ENCODE measurements at places on chromosomes 6 and 20.

DNA sequence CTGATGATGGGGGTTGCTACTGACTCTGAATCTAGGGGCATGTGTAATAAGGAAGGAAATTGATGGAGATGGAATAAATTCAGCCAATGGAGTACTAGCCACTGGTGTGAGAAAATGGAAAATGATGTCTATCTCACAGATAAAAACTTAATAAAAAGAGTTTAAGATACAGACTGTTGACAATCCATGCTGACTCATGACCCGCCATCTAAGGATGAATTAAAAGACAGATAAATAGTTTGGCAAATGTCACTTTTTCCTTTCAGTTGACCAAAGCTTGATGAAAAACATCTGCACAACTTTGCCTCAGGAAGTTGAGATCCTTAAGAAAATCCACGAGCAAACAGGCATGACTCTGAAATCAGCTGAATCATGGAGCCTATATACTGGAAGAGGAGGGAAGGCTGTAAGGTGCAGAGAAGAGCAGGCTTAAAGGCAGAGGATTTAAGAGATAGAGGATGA is 82.6 kb upstream of the BMP5 start:
- H3K4me1 ChIP-seq, result no peaks in the 10 kb centered on the region
- no peak for DNase-seq
- H3K36me3 ChIP-seq, result no peaks in the 10 kb centered on the region
- no peak overlapping the region for H3K4me3 ChIP-seq
- no peaks in the 10 kb centered on the region for H3K27me3 ChIP-seq

- H3K4me3 ChIP-seq, result no peak overlapping the region
- H3K27me3 ChIP-seq, result no peaks in the 10 kb centered on the region
- no peak for DNase-seq
- H3K4me1 ChIP-seq, result no peaks in the 10 kb centered on the region
- no peaks in the 10 kb centered on the region for H3K36me3 ChIP-seq
These were observed 173.6 kb upstream of the SGK1 start for GRCh38 chr6:134491477-134491876.

GRCh38 chr6:78482801-78483552 is 384.4 kb upstream of the IRAK1BP1 start:
- DNase-seq, result no peak
- H3K4me1 ChIP-seq, result no peaks in the 10 kb centered on the region
- H3K27me3 ChIP-seq, result no peaks in the 10 kb centered on the region
- H3K36me3 ChIP-seq, result no peaks in the 10 kb centered on the region
- no peak overlapping the region for H3K27ac ChIP-seq
- no peak overlapping the region for H3K4me3 ChIP-seq

- no peak overlapping the region for H3K27ac ChIP-seq
- H3K4me3 ChIP-seq, result no peak overlapping the region
- no peaks in the 10 kb centered on the region for H3K36me3 ChIP-seq
- DNase-seq, result no peak
These were observed 68.6 kb downstream of the PKIB start for GRCh38 chr6:122678841-122679240.

GRCh38 chr6:168131464-168132415 is 52.7 kb upstream of the FRMD1 start:
- H3K4me3 ChIP-seq, result no peak overlapping the region
- H3K27me3 ChIP-seq, result peaks cover 29% of the 10 kb centered on the region
- H3K27ac ChIP-seq, result no peak overlapping the region
- no peak for DNase-seq

GRCh38 chr6:33279971-33280511 is 3.1 kb downstream of the B3GALT4 start:
- H3K27ac ChIP-seq, result no peak overlapping the region
- peak; percentile 21 for DNase-seq
- no peak overlapping the region for H3K4me3 ChIP-seq
- peaks cover 89% of the 10 kb centered on the region for H3K36me3 ChIP-seq
- H3K27me3 ChIP-seq, result no peaks in the 10 kb centered on the region

DNA sequence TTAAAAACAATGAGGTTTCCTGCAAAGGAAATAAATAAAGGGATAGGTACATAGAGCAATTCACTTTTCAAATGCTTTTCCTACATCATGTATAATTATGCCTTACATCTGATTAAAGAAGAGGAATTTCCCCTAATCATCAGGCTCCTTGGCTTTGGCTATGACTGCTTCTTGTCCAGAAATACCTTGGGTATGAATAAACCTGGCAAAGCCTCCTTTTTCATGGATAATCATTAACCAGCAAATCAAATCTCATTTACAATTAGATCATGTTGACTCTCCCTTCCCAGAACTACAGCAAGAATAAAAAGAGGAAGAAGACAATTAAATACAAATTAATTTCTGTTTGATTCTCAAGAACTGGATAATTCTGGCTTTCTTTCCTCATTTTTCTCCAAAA is 58.0 kb upstream of the CD2AP start:
- no peak overlapping the region for H3K4me3 ChIP-seq
- H3K27me3 ChIP-seq, result no peaks in the 10 kb centered on the region
- H3K27ac ChIP-seq, result peak overlapping the region; percentile 29
- H3K4me1 ChIP-seq, result peaks cover 3% of the 10 kb centered on the region
- H3K36me3 ChIP-seq, result no peaks in the 10 kb centered on the region
- DNase-seq, result no peak

- DNase-seq, result no peak
- H3K27me3 ChIP-seq, result no peaks in the 10 kb centered on the region
- H3K4me3 ChIP-seq, result no peak overlapping the region
- no peaks in the 10 kb centered on the region for H3K36me3 ChIP-seq
These were observed 50.3 kb upstream of the OGFRL1 start for GRCh38 chr6:71238351-71238750.

DNA sequence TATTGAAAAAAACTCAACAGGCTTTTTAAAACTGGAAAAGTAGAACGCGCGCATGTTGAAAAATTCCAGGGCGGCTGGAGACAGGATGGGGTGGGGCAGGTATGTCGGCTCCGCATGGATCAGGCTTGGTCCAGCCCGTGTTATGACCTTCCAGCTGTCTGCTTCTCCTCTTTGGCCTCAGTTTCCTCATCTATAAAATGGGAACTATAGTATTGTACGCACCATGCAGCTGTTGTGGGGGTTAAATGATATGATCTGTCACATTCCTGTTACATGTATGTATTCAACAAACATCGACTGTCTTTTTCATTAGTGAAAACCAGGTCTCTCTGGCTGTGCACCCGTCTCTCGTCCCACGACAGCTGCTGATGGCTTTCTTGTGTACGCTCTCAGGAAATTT is 18.8 kb downstream of the PHACTR3 start:
- no peak overlapping the region for H3K27ac ChIP-seq
- no peaks in the 10 kb centered on the region for H3K36me3 ChIP-seq
- no peak overlapping the region for H3K4me3 ChIP-seq
- no peaks in the 10 kb centered on the region for H3K4me1 ChIP-seq
- no peak for DNase-seq
- peaks cover 87% of the 10 kb centered on the region for H3K27me3 ChIP-seq

GRCh38 chr6:151442371-151442770 is 9.6 kb downstream of the RMND1 start:
- no peaks in the 10 kb centered on the region for H3K36me3 ChIP-seq
- no peaks in the 10 kb centered on the region for H3K27me3 ChIP-seq
- no peak overlapping the region for H3K27ac ChIP-seq

- DNase-seq, result no peak
- no peak overlapping the region for H3K4me3 ChIP-seq
- H3K27ac ChIP-seq, result no peak overlapping the region
- no peaks in the 10 kb centered on the region for H3K27me3 ChIP-seq
These were observed 28.3 kb downstream of the DLL1 start for GRCh38 chr6:170262489-170263088.

GRCh38 chr6:14875481-14876063 is 370.3 kb upstream of the JARID2 start:
- peak overlapping the region; percentile 89 for H3K27ac ChIP-seq
- no peaks in the 10 kb centered on the region for H3K27me3 ChIP-seq
- no peak overlapping the region for H3K4me3 ChIP-seq

GRCh38 chr6:3671382-3671781 is 80.1 kb downstream of the PXDC1 start:
- no peak overlapping the region for H3K4me3 ChIP-seq
- DNase-seq, result no peak
- no peaks in the 10 kb centered on the region for H3K27me3 ChIP-seq
- H3K27ac ChIP-seq, result no peak overlapping the region
- no peaks in the 10 kb centered on the region for H3K4me1 ChIP-seq

DNA sequence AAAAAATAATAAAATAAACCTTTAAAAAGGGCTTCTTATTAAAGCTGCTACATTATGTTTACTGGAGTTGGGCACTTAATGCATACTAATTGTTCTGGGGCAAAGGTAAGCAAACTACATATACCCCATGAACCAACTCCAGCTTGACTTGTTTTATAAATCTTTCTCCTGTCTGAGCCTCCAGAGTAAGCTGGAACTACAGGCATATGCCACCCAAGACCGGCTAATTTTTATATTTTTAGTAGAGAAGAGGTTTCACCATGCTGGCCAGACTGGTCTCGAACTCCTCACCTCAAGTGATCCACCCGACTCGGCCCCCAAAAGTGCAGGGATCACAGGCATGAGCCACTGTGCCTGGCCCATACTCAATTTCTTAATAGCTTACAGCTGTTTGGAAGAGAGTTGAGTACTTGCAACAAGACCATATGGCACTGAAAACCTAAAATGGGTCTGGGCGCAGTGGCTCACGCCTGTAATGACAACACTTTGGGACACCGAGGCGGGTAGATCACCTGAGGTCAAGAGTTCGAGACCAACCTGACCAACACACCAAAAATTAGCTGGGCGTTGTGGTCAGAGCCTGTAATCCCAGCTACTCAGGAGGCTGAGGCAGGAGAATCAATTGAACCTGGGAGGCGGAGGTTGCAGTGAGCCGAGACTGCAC is 19.9 kb downstream of the ROMO1 start:
- H3K4me3 ChIP-seq, result no peak overlapping the region
- no peak overlapping the region for H3K27ac ChIP-seq
- no peaks in the 10 kb centered on the region for H3K27me3 ChIP-seq
- no peak for DNase-seq

DNA sequence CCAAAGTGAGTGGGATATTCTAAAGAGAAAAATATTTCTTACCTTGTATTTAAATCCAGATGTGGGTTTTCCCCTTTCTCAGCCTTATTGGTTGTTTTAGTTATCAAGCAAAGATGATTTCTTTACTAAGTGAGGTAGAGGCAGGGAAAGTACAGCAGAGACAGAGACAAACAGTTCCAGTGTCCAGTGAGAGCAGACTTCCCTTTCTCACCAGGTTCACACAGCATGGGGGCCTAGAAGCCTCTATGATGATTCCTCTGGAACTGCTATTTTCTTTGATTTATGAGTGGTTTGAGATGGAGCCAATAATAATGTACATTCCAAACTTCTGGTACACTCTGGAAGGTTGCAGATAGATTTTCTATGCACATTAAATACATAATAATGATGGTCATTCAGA is 234.0 kb upstream of the MARCKS start:
- no peaks in the 10 kb centered on the region for H3K27me3 ChIP-seq
- no peaks in the 10 kb centered on the region for H3K36me3 ChIP-seq
- H3K27ac ChIP-seq, result no peak overlapping the region
- no peak for DNase-seq
- H3K4me1 ChIP-seq, result no peaks in the 10 kb centered on the region
- H3K4me3 ChIP-seq, result no peak overlapping the region

DNA sequence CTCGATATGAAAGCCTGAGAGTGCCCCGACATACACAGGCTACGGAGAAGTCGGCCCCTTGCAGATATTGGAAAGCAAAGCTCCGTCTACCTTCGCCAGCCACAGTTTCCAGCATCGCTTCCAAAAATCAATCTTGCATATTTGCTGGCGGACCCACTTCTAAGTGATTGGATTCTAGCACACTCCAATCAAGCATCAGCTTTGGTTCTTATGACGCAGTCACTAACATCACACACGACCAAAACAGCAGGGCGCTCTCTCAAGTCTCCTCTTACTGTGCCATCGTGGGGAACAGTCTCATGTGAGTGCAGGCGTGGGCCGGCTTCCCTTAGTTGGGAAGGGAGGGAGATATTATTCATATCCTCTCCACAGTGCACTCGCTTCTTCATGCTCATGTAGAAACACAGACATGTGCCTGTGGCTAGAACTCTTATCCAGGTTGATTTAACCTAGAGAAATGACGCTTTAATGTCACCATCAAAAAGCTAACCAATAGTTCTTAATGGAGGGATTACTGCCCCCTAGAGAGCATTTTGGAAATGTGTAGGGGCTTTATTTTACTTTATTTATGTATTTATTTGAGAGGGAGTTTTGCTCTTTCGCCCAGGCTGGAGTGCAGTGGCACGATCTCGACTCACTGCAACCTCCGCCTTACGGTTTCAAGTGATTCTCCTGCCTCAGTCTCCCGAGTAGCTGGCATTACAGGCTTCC is 229.8 kb downstream of the SOD2 start:
- no peak overlapping the region for H3K27ac ChIP-seq
- no peaks in the 10 kb centered on the region for H3K4me1 ChIP-seq
- no peaks in the 10 kb centered on the region for H3K27me3 ChIP-seq
- no peak overlapping the region for H3K4me3 ChIP-seq

DNA sequence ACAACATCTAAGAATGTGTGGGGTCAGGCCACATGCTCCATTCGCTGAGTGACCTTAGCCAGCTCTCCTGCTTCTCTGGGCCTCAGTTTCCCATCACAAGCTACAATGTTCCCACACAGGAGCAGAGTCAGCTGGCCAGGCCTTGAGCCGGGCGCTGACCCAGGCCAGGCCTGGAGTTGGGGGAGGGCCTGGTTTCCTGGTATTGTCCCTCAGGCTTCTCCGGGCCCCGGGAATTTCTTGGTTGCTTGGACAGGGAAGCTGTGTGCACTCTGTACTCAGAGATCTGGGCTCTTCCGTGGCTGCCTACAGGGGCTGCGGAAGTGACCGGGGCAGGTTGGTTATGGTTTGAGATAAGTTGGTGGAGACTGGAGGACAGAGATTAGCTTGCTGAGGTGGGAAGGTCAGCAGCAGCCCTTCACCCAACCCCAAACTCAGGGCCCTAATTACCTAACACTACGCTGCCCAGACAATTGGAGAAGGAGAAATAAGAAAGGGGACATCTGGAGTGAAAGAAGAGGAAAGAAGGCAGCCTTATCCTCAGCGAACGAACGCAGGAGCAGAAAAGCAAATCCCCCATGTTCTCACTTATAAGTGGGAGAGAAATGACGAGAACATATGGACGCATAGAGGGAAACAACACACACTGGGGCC is 6.2 kb downstream of the TGM2 start:
- no peaks in the 10 kb centered on the region for H3K27me3 ChIP-seq
- H3K4me3 ChIP-seq, result no peak overlapping the region
- DNase-seq, result no peak
- peaks cover 10% of the 10 kb centered on the region for H3K4me1 ChIP-seq
